ENCODE measurements at places on chromosomes 16 and 17.
A peak's percentile ranks its signal among the peaks of the same experiment; 100 is the strongest.

DNA sequence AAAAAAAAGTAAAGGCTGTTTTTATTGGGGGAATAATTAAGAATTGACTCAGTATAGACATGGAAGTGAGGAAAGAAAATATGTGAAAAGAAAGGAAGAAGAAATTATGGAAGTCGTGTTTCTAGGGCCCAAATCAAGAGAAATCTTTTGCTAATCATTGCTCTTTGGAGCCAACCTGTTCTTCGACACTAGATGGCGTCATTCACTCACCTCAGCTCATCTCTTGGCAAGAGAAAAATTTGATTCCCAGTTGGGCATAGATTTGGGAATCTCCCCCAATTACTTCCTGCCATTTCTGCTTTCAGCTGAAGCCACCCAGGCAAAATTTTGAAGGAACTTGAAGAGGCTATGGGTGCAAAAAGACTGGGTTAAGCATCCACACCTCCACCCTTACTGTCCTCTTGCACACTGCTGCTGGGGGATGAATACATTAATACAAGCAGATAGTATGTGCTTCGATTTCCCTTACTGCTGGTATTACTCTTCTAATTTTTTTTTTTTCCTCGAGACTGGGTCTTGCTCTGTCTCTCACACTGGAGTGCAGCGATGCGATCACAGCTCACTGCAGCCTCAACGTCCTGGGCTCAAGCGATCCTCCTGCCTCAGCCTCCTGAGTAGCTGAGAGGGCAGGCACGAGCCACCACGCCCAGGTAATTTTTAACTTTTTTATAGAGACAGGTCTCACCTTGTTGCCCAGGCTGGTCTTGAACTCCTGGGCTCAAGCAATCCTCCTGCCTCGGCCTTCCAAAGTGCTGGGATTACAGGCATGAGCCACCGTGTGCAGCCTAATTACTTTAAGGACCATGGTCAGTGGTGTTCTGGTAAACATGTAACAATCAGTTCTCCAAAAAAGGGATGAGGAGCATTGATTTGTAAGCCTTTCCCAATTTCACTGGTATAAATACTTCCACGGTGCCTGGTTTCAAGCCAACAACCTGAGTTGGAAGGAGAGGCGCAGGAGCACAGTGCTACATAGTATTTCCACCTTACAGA is 13.5 kb downstream of the PSMD7 start:
- DNase-seq: peak; percentile 68

- no peak for DNase-seq
Observed at GRCh38 chr17:43356999-43357398, 41.8 kb upstream of the ARL4D start.

GRCh38 chr16:2828876-2829430 is 1.1 kb upstream of the ZG16B start:
- no peak for DNase-seq

- no peak for DNase-seq
Observed at GRCh38 chr16:78593352-78593751, 493.9 kb downstream of the WWOX start.

GRCh38 chr17:38861399-38861843 is 7.9 kb upstream of the RPL23 start:
- DNase-seq: no peak

DNA sequence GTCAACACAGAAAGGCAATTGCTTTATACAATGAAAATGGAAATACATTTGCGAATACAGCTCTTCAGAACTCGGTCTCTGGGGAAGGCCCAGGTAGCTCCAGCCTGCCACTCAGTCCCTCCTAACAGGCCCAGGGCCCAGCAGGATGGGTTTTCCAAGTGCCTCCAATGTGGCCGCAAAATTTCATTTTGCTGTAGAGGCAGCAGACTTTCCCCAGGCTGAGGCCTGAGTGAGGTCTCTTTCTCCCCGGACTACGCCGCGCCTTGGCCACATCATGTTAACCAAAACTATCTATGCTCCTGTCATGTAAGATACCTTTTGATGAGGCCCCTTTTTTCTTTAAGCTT is 606.0 kb upstream of the SALL1 start:
- no peak for DNase-seq

- DNase-seq: no peak
Observed at GRCh38 chr16:77273-77806, 685 bp upstream of the MPG start.

GRCh38 chr16:89489040-89489897 is 1.1 kb downstream of the ANKRD11 start:
- DNase-seq: peak; percentile 79

DNA sequence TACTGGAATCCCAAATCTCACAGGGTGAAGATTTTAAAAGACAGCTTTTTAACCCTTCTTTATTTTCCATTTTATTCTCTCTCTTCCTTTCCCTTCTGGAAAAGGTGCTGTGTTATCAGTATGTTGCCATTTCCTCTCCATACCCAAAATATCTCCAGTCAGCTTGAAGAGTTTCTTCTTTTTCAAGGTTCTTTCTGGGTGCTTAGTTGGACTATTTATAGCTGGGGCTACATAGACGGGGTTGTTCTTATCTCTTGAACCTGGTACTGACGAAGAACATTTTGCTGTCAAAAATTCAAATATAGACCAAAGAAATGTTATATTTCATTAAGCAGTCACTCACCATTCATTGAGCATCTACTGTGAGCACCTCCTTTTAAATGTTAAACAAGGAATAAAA is 48.6 kb downstream of the IST1 start:
- no peak for DNase-seq

GRCh38 chr16:22001591-22001990 is 675 bp upstream of the PDZD9 start:
- no peak for DNase-seq

DNA sequence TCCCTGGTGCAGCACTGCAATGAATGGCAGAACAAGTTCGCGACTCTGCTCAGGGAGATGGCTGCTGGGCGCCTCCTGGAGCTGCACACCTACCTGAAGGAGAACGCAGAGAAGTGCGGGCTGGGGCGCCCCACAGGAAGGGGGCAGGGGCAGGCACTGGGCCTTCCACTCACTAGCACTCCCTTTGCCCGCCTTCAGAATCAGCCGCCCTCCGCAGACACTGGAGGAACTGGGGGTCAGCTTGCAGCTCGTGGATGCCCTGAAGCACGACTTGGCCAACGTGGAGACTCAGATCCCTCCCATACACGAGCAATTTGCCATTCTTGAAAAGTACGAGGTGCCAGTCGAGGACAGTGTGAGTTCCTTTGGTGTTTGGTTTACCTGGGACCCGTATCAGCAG is 46.4 kb downstream of the DNAH2 start:
- no peak for DNase-seq

DNA sequence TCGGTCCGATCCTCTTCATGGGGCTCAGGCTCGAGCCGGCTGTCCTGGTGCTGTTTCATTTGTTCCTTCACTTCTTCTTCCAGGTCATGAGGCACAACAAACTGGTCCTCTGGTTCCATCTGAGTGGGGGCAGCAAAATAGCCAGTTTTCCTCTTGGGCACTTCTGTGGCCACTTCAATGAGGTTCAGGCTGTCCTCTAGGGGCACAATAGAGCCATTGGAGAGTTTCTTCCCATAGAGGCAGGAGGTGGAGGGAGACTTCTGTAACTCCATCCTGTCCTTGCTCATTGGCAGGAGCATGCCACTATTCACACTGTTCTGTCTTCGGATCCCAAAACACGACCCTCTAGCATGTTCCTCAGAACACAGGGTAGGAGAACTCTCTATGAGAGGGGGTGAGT is 22.9 kb downstream of the MARVELD3 start:
- peak; percentile 20 for DNase-seq

DNA sequence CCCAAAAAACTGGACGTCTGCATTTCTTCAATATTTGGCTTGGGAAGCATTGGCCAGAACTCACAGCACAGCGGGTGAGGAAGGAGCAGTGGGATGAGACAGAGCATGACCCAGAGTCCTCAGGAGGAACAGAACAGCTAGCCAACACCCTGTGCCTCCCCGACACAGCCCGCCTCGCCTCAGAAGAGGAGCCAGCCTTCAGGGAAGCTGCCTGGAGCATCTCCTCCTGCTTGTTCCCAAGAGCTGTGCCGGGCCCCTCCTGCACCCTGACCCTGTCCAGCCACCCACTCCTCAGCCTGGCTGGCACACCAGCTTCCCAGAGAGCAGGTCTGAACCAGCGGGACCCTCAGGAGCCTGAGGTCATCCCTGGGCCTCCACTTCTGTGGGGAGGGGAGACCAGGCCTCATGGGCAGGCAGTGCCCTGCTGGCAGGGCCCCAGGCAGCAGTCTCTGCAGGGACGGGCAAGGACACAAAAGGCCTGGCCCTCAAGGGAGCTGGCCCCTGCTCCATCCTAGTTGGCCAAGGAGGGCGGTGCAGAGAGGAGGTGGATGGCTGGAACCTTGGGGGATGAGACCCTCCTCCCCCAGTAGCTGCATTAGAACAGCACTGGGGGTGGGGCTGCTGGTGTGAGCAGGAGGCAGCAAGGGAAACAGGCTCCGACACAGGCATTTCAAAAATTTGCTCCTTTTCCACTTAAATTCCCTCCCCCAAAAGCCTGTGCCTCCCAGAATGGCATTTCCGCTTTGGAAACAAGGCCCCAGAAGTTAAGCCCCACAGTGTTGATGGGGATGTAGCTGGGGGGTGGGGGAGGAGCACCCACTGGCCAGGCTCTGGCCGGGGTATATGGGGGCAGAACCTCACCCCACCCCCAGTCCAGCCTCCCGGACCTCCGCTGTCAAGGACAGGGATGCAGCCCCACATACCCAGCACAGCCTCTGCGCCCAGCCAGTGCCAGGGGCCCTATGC is 1.8 kb upstream of the BCAR1 start:
- no peak for DNase-seq

DNA sequence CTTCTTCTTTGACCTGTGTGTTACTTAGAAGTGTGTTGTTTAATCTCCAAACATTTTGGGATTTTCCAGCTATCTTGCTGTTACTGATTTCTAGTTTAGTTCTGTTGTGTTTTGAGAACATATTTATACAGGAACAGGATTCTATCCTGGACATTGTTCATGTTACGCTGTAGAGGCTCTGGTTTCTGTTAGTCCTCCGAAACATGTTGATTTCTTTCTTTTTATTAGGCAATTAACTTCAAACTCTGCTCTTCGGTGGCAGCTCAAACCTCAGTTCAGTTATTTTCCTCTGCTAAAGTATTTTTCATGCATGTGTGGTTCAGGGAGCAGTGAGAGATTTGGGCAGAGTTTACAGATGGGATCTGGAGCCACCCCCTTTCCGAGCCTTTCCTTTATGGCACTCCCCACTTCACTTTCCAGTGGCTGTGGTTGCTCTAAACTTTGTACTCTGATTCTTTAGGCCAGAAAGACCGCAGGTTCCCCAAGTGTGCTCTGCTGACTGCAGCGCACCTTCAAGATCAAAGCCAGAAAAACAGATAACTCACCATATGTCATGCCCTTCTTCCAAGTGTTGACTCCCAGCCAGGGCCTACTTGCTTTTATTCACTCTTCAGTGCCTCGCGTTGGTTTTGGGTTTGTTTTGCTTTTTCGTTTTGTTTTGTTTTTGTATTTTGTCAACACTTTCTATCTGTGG is 77.6 kb upstream of the KSR1 start:
- no peak for DNase-seq
